A549 treated with CpdA at 1 μM for 4 hours (cell line): ENCODE measurements at places on chromosomes 13 and 19. TPM values are rescaled to one million over a fixed set of nuclear protein-coding genes. Genes with fewer than 3 reads are reported as not detected.

Gene PDE4A
- 3.7 to 5.2 TPM (median 5.1 TPM) in 5 replicates for total RNA-seq

Gene TNFRSF19
- 2.3 to 3.8 TPM (median 2.9 TPM) in 5 replicates for total RNA-seq

Gene ZNF560
- total RNA-seq = not detected in 5 replicates

Gene PRR20B
- total RNA-seq = not detected in 5 replicates

Gene CEACAM21
- total RNA-seq = not detected in 5 replicates

Gene SLC7A10
- 0.08 to 0.17 TPM (median 0.10 TPM) in 3 of 5 replicates, not detected in the others for total RNA-seq

Gene CPAMD8
- 0.02 to 0.52 TPM (median 0.10 TPM) in 4 of 5 replicates, not detected in the other for total RNA-seq

Gene ERFL
- 0.21 to 0.35 TPM (median 0.26 TPM) in 5 replicates for total RNA-seq

Gene OR4F17
- total RNA-seq = not detected in 5 replicates

Gene SPPL2B
- total RNA-seq = 16.3 to 26.0 TPM (median 17.3 TPM) in 5 replicates

Gene PLA2G4C
- 9.5 to 15.0 TPM (median 11.2 TPM) in 5 replicates for total RNA-seq

Gene PRKCG
- total RNA-seq = 5.2 to 6.9 TPM (median 5.8 TPM) in 5 replicates

Gene KIR3DL1
- not detected in 5 replicates for total RNA-seq

Gene ZNF578
- not detected in 5 replicates for total RNA-seq

Gene RDH13
- total RNA-seq = 16.4 to 22.6 TPM (median 18.4 TPM) in 5 replicates

Gene ABHD17A
- total RNA-seq = 18.8 to 39.2 TPM (median 35.8 TPM) in 5 replicates

Gene MIDN
- total RNA-seq = 40.2 to 50.8 TPM (median 42.4 TPM) in 5 replicates

Gene ZNF677
- not detected in 5 replicates for total RNA-seq

Gene SGCG
- total RNA-seq = not detected in 5 replicates

Gene ZNF497
- total RNA-seq = 0.85 to 1.9 TPM (median 1.6 TPM) in 5 replicates

Gene TOMM40
- 183 to 271 TPM (median 260 TPM) in 5 replicates for total RNA-seq

Gene ZNF554
- total RNA-seq = 0.86 to 1.5 TPM (median 0.93 TPM) in 5 replicates

Gene PPFIA3
- total RNA-seq = 5.7 to 9.0 TPM (median 8.0 TPM) in 5 replicates

Gene MYH14
- total RNA-seq = 4.9 to 6.7 TPM (median 6.3 TPM) in 5 replicates

Gene NXNL1
- total RNA-seq = not detected in 5 replicates

Gene RFXANK
- total RNA-seq = 35.4 to 49.4 TPM (median 47.3 TPM) in 5 replicates

Gene SLC10A2
- total RNA-seq = not detected in 5 replicates

Gene GNA15
- 0.05 to 0.17 TPM (median 0.12 TPM) in 3 of 5 replicates, not detected in the others for total RNA-seq

Gene ZNF726
- 0.35 to 1.3 TPM (median 0.58 TPM) in 5 replicates for total RNA-seq

Gene SLC25A41
- total RNA-seq = 0.11 to 0.17 TPM (median 0.16 TPM) in 4 of 5 replicates, not detected in the other

Gene SDHAF1
- total RNA-seq = 30.3 to 52.4 TPM (median 46.9 TPM) in 5 replicates

Gene KLHL1
- total RNA-seq = not detected in 5 replicates

Gene ZNF610
- not detected in 5 replicates for total RNA-seq

Gene CBLC
- total RNA-seq = not detected in 5 replicates

Gene NMRK2
- total RNA-seq = not detected in 5 replicates

Gene ZNF730
- not detected in 5 replicates for total RNA-seq

Gene RGL3
- total RNA-seq = 1.3 to 2.4 TPM (median 1.8 TPM) in 5 replicates

Gene NLRP4
- not detected in 5 replicates for total RNA-seq

Gene NKPD1
- total RNA-seq = 0.06 to 0.13 TPM (median 0.08 TPM) in 5 replicates

Gene GIPR
- 2.1 to 4.7 TPM (median 2.5 TPM) in 5 replicates for total RNA-seq

Gene BEST2
- 0.05 to 0.10 TPM (median 0.08 TPM) in 3 of 5 replicates, not detected in the others for total RNA-seq

Gene OR2Z1
- total RNA-seq = not detected in 5 replicates

Gene RBM42
- total RNA-seq = 143 to 210 TPM (median 201 TPM) in 5 replicates

Gene ZNF90
- total RNA-seq = not detected in 5 replicates
